Prostate gland (tissue), 2 donors: ENCODE measurements at places on chromosomes 3 and 15. TPM values are rescaled to one million over a fixed set of nuclear protein-coding genes. Genes with fewer than 3 reads are reported as not detected.

Gene NTRK3
- total RNA-seq, result 7.2 TPM

Gene SI
- 0.40 TPM for total RNA-seq

Gene KLHL40
- 1.2 TPM for total RNA-seq

Gene SLC9C1
- not detected for total RNA-seq

Gene CIDEC
- not detected for total RNA-seq

Gene GHSR
- not detected for total RNA-seq

Gene TGM4
- 7.4 TPM for total RNA-seq

Gene MCTP2
- 46.3 TPM for total RNA-seq

Gene ATP13A4
- total RNA-seq, result 2.0 TPM

Gene GABRR3
- total RNA-seq, result 0.34 TPM

Gene DNAH12
- total RNA-seq, result 0.05 TPM

Gene CACNA2D3
- 1.1 TPM for total RNA-seq

Gene ERICH6
- 0.57 TPM for total RNA-seq

Gene TRIM71
- 11.1 TPM for total RNA-seq
